ENCODE measurements at places on chromosomes 7 and 10. TPM values are rescaled to one million over a fixed set of nuclear protein-coding genes. Genes with fewer than 3 reads are reported as not detected.

DNA sequence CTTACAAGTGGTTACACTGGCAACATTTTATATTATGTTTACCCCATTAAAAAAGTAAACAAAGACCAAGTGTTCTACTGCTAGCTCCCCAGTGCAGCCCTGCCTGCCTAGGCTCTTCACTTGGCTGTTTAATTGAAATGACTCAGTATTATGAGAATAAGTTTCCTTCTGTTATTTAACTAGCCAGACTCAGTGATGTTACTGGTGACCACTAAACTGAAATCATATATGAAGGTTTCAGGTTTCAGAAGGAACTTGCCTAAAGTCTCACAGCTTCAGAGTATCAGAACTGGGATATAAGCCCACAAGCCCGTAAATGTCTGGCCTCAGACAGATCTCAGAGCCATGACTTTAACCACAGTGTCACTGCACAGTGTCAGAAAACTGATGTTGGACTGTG lies 66.8 kb upstream of the EXOC4 start:
- DNase-seq, result no peak

DNA sequence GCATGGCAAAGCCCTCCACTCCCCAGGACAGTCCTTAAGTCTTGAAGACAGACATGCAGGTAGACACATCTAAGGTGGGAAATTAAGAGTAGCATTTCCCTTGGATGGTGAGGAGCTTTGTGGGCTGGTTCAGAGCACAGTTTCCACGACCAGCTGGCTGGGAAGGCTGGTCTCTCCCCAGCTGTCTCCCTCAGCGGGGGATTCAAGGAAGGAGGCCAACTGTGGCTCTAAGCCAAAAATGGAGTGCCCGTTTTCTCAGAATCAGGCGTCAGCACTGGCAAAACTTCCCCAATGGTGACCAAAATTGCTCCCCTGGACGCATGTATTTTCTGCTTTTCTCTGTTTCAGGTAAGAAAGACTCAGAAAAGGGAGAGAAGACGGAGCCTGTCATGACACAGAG lies 230.6 kb upstream of the FZD8 start:
- no peak for DNase-seq

DNA sequence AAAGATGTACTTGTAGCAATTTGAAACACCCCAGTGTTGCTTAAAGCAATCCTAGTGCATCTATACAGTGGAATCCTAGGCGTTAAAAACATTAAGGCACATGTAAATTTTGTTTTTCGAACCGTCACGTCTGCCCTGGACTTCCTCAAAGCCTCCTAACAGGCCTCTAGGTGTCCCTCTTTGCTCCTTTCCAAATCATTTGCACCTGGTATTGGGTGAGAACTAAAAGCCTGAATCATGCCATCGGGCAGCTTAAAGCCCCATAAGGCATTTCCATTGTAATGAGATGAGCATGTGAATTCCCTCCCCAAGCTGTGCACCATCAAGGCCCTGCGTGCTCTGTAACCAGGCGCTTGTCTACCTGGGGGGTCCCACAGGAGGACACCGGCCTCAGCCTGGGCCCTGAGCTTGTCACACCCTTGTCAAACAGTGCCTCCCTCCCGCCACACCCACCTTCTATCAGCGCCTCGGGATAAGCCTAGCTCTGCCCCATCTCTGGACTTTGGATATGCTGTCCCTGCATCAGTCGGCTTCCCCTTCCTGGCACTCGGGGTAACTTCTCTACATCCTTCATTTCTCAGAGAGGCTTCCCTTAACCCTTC lies 89.2 kb downstream of the WDR11 start:
- no peak for DNase-seq

DNA sequence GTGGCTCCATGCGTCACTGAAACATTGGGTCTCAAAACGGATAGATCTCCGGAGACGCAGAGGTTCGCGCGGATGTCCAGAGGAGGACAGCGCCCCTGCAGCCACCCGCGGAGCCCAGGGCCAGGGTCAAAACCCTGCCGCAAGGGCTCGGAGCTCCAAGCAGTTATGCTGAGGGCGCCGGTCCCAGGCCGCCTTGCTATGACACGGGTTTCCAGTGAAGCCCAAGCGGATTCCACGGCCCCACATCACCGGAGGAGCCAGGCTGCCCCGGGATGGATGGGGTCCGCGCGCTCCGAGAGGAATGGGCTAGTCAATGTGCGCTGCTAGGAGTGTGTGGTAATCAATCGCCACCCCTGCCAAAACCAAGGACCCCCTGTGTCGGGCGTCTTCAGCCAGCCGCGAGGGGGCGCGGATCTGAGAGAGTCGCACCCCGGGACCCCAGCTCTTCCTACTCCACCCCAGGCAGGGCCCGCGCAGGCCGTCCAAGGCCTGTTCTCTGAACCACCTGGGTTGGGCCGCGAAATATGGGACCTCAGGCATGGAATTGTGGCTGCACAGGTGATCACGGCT lies 5.6 kb upstream of the EMX2 start:
- no peak for DNase-seq

GRCh38 chr10:116688741-116689495 lies 53.4 kb downstream of the HSPA12A start:
- DNase-seq, result no peak

GRCh38 chr7:28510026-28510369 lies 97.7 kb downstream of the CREB5 start:
- no peak for DNase-seq

- DNase-seq, result no peak
These were observed 3.3 kb downstream of the IMMP2L start for GRCh38 chr7:111558991-111559390.

DNA sequence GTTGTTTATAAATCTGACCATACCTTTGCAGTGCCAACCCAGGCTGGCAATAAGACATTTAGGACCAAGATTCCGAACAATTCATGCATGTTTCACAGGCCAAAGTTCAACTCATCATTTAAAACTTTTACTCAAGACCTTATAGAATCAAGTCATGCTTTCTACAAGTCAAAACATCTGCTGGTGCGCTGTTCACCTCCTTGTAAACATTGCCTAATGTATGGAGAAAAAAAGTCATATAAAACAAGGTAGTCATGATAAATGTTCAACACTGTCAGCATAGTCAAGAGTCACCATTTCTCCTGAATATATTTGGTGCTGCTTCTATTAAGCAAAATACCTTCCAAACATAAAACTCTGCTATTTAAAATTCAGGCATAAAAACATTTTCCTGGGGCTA lies 42.1 kb upstream of the AHR start:
- no peak for DNase-seq

DNA sequence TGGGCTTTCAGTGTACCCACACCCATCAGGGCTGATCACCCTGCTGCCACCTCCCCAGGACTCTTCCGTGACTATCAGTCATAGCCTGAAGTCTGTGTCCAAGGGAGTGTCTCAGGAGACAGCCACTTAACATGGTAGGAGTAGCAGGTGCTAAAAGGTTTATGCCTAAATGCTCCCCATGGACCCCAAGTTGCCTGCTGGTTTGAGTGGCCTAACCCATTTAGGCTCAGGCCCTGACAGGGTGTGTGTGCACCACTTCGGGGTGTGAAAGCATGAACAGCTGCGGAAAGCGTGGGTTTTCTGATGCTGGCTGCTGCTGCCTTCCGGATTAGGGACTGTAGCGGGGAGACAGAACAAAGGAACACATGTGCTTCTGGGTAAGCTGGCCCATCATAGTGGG lies 93.2 kb upstream of the SAMD8 start:
- DNase-seq, result no peak

GRCh38 chr7:27745064-27745583 lies 5.2 kb downstream of the TAX1BP1 start:
- no peak for DNase-seq

DNA sequence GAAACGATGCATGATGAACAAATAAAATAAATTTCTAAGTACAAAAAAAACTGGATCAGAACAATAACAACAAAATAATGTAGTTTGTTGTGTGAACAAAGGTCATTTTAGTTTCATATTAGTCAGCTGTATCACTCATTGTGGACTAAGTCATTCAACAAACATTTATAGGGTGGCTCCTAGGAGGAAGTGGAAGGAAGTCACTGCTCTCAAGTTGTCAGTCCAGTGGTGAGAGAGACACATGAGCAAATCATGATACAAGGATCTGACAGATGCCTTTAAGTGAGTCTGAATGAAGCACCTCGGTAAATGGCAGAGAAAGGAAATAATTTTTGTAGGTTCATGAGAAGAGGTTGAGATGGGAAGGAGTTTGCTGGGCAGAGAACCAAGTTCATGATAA lies 56.8 kb downstream of the EPDR1 start:
- no peak for DNase-seq

The CASP2 gene
- 5.2 TPM for total RNA-seq

The CALCR gene
- total RNA-seq, result not detected

The CPA4 gene
- 6.0 TPM for total RNA-seq

The SMO gene
- total RNA-seq, result 4.7 TPM

All from right atrium auricular region (tissue), 2 donors.